ENCODE measurements at places on chromosomes 1 and 21. TPM values are rescaled to one million over a fixed set of nuclear protein-coding genes. Genes with fewer than 3 reads are reported as not detected.
A peak's percentile ranks its signal among the peaks of the same experiment; 100 is the strongest.

- no peak for DNase-seq
Measured at GRCh38 chr1:168178227-168178637, 530 bp upstream of the TIPRL start.

- no peak for DNase-seq
Measured at GRCh38 chr1:14479865-14480264, 118.6 kb upstream of the KAZN start.

DNA sequence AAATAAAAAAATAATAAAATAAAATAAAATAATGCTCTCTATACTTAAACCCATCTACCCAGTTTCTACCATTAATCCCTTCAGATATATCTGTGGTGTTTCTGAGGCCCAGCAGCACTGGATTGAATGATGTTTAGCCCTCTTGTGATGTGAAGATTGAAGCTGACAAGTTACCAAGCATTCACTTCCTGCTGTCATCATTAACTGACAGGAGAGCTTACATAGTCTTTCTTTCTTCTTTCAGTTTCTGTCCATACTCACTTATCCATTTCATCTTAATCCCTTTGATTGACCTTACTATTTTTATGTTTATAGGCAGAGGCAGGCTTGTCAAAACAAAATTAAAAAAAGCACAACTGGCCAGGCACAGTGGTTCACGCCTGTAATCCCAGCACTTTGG is 38.8 kb upstream of the PGD start:
- DNase-seq = no peak

DNA sequence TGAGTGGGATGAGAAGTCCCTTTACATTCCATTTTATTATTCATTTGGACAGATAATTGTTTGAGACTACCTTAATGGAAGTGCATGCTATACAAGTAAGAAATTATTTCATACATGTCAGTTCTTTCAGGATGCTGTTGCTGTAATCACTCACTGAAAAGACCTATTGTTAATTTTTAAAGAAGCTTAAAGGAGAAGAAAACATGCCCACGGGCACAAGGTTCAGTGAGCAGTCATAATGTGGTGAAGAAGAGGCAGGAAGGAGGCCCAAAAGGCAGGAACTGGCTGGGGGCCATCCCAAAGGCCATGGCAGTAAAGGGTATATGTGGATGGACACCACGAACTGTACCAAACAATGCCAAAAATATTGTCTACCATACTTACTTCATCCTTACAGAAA is 206.0 kb downstream of the LYPLAL1 start:
- no peak for DNase-seq

DNA sequence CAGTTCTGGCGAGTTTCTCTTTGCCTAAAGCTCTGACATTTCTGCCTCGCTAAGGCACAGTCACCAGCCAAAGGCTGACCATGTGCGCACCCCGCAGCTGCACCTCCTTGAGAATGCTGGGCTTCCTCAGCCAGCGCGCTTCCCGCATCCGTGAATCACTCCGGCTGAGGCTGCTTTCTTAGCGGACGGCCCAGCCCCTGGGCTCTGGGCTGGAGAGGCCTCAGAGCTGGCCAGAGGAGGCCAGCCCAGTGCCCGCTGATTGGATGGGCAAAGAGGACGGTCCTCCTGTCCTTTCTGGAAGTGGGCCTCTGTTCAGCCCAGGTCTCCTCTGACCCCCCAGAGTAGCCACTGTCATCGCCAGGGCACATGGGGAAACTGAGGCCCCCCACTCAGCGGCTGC is 56.1 kb downstream of the PRDM16 start:
- no peak for DNase-seq

- peak; percentile 3 for DNase-seq
Measured at GRCh38 chr1:6141592-6141991, 38.5 kb downstream of the CHD5 start.

GRCh38 chr21:26212220-26212619 is 41.6 kb upstream of the APP start:
- no peak for DNase-seq

- no peak for DNase-seq
Measured at GRCh38 chr1:67564193-67564592, 120.8 kb upstream of the GADD45A start.

DNA sequence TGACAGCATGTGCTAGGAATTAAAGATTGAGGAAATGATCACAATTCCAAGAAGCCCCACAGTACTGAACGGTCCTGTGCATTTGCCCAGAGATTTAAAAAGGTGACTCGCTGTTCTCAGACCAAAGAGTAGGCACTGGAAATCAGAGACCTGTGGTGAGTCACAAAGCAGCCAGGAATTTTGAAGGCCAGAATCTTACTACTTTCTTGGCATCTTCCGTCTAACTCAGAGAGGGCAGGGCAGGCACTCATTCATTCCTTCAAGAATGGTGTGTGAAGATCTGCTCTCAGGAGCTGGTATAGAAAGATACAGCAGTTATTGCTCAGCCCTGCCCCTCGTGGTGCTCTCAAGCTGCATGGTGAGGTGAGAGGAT is 57.9 kb downstream of the BRINP2 start:
- no peak for DNase-seq

- DNase-seq = no peak
Measured at GRCh38 chr1:205545991-205546390, 41.5 kb downstream of the CDK18 start.

- DNase-seq = no peak
Measured at GRCh38 chr1:96487394-96487793, 234.2 kb upstream of the PTBP2 start.

GRCh38 chr1:226433341-226433720 is 25.4 kb upstream of the PARP1 start:
- DNase-seq = no peak

GRCh38 chr21:37373539-37373938 is 7.0 kb downstream of the DYRK1A start:
- no peak for DNase-seq

DNA sequence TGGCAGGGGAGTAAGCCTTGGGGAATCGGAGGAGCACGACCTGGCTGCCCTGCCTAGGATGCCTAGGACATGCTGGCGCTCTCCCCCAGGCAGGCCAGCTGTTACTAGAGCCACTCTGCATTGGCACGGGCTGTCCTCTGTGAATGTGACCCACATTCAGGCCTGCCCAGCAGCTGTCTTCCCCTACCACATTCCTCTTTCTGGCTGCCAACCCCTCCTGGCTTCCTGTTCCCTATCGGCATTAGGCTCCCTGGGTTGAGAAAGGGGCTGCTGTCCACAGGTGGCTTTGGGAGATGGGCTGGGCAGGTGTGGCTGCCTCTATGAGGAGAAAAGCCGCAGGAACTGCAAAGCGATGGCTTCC is 2.3 kb upstream of the NFASC start:
- DNase-seq = no peak

The TMOD4 gene
- 3.2 TPM for polyA plus RNA-seq

The KRTAP22-2 gene
- polyA plus RNA-seq = not detected

The SPRR2E gene
- polyA plus RNA-seq = not detected

The TRIM46 gene
- polyA plus RNA-seq = 4.3 TPM

The FMO5 gene
- polyA plus RNA-seq = 11.1 TPM

The KCNQ4 gene
- 1.1 TPM for polyA plus RNA-seq

The VANGL2 gene
- polyA plus RNA-seq = 37.2 TPM

The LYPD8 gene
- polyA plus RNA-seq = not detected

The LRIF1 gene
- polyA plus RNA-seq = 13.5 TPM

The PLPPR4 gene
- polyA plus RNA-seq = 44.7 TPM

The CYP4A22 gene
- 0.12 TPM for polyA plus RNA-seq

The HSD3B2 gene
- polyA plus RNA-seq = 0.23 TPM

The ETV3L gene
- not detected for polyA plus RNA-seq
